ENCODE measurements at places on chromosomes 7 and 10.

DNA sequence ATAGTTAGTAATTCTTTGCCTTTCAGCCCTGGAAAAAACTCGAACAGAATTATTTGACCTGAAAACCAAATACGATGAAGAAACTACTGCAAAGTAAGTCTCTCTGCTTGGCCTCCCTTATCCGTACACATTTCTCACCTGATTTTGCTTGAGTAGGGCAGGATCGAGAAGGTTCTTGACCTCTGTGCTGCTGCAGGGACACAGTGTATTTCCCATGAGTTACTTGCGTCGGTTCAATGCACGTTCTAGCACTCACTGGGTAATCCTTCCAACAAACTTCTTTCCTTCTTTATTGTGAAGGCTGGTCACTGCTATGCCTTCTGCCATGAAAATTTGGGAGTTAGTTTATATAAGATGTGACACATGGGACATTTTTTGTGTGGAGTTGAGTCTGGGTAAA lies 171.5 kb upstream of the SH2B2 start:
- DNase-seq = no peak

GRCh38 chr7:6705959-6706665 lies 635 bp downstream of the ZNF12 start:
- no peak for DNase-seq

DNA sequence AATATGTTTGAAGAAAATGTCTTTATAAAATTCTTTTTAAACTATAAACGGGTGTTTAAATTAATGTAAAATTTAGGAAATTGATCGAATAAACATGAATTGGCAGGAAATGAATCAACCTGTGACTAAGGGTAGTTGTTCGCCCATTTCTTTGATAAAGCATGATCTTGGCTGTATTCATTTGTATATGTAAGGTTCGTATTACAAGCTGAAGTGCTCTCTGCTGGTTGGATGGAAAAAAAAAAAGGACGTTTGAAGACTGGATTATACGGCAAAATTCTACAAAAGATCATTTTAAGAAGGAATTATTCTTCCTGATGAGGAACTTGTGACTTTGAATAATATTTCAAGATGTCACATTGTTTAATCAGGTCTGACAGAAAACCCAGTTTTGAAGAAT lies 185.4 kb upstream of the ANK3 start:
- no peak for DNase-seq

DNA sequence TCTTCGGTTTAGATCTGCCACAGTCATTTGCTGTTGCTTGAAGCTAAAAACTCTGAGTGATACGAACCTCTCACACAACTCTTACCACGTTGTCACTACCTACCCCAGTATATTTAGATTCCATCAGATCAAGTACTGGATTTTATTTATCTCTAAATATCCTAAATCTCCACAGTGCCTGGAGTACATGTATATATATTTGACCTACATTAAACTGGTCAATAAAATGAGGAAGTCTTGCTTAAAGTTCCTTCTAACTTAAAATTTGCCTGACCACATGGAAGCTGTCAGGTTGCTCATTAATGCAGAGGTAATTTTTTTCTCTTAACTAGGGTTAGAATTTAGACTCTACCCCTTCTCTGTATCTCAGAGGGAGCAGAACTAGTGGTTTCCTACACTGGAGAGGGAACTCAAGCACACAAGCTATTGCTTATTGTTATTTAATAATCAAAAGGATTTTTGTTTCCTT lies 3.1 kb upstream of the MACC1 start:
- no peak for DNase-seq

- no peak for DNase-seq
Measured at GRCh38 chr7:88322151-88322550, 15.5 kb upstream of the STEAP4 start.

- DNase-seq = no peak
Measured at GRCh38 chr10:80471001-80471400, 16.9 kb downstream of the TSPAN14 start.

- no peak for DNase-seq
Measured at GRCh38 chr7:6256109-6256483, 16.3 kb downstream of the CYTH3 start.

GRCh38 chr7:101921061-101921460 lies 103.6 kb downstream of the CUX1 start:
- no peak for DNase-seq

DNA sequence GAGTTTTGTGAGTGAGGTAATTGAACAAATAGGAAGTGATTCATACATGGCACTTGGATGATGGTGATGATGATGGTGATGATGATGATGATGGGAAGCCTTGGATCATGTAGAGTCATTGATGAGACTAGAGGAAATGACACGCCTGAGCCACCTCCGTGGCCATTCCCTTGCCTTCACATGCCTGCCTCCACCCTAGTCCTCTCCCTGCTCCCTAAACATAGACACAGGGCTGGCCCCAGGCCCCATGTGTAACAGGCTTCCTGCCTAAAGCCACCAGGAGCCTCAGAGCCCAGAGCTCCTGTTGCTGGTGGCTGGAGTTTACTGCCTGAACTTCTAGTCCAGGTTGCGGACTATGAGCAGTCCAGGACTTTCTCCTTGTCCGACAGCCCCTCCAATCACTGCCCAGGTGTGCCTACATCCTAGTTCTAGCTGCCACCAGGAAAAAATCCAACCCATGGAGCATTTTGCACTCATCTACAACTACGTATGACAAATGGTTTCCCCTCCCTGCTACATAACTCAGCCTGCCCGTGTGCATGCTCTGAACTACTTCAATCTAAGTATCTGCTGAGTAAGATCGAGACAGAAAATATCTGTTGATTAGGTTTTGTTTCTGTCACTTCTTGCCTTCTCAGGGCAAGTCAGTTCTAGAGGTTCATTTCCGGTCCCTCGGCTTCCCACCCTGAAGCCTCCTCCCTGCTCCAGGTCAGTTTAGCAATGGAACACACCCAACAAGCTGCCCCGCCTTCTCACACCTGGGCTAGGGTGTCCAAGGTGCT lies 35.5 kb upstream of the KDM7A start:
- DNase-seq = no peak

GRCh38 chr7:128055637-128056036 lies 24.4 kb upstream of the LRRC4 start:
- no peak for DNase-seq

Measured in ascending aorta (tissue), 2 donors.